Thyroid gland (tissue), 4 donors: ENCODE measurements at places on chromosomes 2 and 18. TPM values are rescaled to one million over a fixed set of nuclear protein-coding genes. Genes with fewer than 3 reads are reported as not detected.

DNA sequence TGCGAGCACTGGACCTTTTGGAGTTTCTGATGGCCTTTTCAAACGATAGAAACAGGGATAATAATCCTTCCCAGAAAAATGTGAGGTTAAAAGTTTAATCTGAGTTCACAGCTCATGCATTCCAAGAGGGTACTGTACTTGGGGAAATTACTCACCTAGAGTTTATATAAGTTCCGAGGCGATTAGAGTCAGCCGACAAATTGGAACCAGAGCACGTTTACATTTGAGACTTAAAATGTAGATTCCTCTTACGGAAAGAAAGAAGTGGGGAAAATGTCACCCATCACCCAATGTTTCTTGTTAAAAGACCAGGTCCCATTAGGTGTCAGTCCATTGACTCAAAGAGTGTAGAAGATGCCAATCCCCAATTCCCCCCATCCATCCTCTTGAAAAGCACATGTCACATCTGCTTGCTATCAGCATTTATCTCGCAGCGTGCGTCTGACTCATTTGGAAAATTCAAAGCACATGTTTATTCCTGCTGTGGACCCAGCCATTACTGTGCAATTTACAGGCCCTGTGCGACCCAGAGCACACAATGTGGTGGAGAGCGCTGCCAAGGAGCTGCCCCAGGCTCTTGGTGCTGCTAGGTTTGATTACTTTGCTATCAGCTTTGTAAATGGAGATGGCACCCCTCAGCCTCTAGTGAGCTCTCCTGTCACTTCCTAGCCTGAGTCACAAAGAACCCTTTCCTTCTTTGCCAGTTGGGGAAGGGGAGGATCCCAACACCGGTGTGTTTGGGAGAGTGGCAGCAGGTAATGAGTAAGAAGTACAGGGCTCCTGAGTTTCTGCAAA lies 104.8 kb downstream of the COLEC12 start:
- H3K4me1 ChIP-seq: peaks cover 12% of the 10 kb centered on the region
- H3K36me3 ChIP-seq: no peaks in the 10 kb centered on the region
- no peak for DNase-seq
- no peak overlapping the region for H3K4me3 ChIP-seq
- H3K27ac ChIP-seq: no peak overlapping the region
- no peaks in the 10 kb centered on the region for H3K27me3 ChIP-seq

GRCh38 chr18:10056506-10056905 lies 142.7 kb downstream of the VAPA start:
- no peaks in the 10 kb centered on the region for H3K36me3 ChIP-seq
- DNase-seq: no peak
- no peaks in the 10 kb centered on the region for H3K27me3 ChIP-seq
- H3K27ac ChIP-seq: no peak overlapping the region
- no peaks in the 10 kb centered on the region for H3K4me1 ChIP-seq

DNA sequence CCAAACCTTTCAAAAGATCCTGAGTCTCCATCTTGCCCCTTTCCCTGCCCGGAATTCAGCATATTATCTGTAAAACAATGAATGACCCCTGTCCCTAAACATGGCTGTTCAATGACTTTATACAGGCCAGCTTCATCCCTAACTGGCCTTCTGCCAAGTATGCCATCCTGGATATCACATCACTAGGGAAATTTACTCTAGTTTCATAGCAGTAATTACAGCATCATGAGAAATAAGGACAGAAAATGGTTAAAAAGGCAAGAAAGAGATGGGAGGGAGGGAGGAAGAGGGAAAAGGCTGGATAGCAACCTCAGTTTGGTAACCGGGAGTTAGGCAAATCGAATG lies 4.4 kb downstream of the MBOAT2 start:
- no peak for DNase-seq
- H3K27me3 ChIP-seq: no peaks in the 10 kb centered on the region
- H3K36me3 ChIP-seq: no peaks in the 10 kb centered on the region
- peaks cover 12% of the 10 kb centered on the region for H3K4me1 ChIP-seq
- no peak overlapping the region for H3K27ac ChIP-seq

- no peaks in the 10 kb centered on the region for H3K4me1 ChIP-seq
- H3K4me3 ChIP-seq: no peak overlapping the region
- H3K27me3 ChIP-seq: no peaks in the 10 kb centered on the region
- DNase-seq: no peak
- no peaks in the 10 kb centered on the region for H3K36me3 ChIP-seq
Measured at GRCh38 chr2:132692816-132693215, 22.8 kb upstream of the LYPD1 start.

- no peak for DNase-seq
- no peak overlapping the region for H3K27ac ChIP-seq
- H3K4me3 ChIP-seq: no peak overlapping the region
Measured at GRCh38 chr2:216366777-216367471, 5.4 kb downstream of the MARCHF4 start.

GRCh38 chr2:197261808-197262226 lies 48.8 kb downstream of the ANKRD44 start:
- H3K27me3 ChIP-seq: no peaks in the 10 kb centered on the region
- no peak overlapping the region for H3K4me3 ChIP-seq

The IL1B gene
- not detected for total RNA-seq

The C2orf15 gene
- total RNA-seq: 6.1 TPM

The COL3A1 gene
- 36.4 TPM for total RNA-seq
